ENCODE measurements at places on chromosomes 4 and X.

GRCh38 chr4:183986971-183987946 lies 82.2 kb downstream of the STOX2 start:
- DNase-seq, result no peak

GRCh38 chrX:134002921-134003615 lies 17.7 kb upstream of the GPC3 start:
- DNase-seq, result no peak

DNA sequence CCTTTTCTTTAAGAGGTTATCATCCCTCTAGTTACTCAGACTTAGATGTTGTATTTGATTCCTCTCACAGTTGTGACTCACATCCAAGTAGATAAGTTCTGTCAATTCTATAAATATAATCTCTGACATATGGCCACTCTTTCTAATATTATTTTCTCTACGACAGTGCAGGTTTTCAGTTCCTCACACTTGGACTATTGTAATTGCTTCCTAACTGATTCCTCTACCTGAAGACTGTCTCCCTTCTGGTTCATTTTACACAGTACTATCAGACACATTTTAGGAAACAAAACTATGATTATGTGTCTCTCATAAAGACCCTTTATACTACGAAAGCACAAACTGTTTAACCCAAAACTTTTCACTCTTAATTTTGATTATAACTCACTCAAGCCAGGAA lies 31.3 kb upstream of the GNRHR start:
- DNase-seq, result no peak

GRCh38 chrX:17527922-17528321 lies 152.9 kb downstream of the NHS start:
- DNase-seq, result no peak

DNA sequence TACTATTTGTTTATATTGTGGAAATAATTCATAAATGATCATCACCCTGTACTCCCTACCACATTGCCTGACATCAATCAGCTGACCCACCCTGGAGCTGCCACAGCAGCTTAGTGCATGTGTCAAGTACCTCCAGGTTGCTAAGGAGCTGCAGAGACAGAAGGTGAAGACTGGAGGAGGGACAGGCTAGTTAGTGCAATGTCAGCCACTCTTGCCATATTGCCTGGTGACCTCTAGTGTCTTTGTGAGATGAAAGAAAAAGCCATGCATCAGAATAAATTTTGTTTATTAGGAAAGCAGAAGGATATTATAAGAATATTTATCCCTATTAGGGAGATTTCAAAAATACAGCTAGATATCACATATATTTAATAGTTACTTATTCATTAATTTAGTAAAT lies 243.9 kb upstream of the FAT4 start:
- no peak for DNase-seq

GRCh38 chrX:129786210-129786651 lies 6.5 kb downstream of the SASH3 start:
- no peak for DNase-seq

DNA sequence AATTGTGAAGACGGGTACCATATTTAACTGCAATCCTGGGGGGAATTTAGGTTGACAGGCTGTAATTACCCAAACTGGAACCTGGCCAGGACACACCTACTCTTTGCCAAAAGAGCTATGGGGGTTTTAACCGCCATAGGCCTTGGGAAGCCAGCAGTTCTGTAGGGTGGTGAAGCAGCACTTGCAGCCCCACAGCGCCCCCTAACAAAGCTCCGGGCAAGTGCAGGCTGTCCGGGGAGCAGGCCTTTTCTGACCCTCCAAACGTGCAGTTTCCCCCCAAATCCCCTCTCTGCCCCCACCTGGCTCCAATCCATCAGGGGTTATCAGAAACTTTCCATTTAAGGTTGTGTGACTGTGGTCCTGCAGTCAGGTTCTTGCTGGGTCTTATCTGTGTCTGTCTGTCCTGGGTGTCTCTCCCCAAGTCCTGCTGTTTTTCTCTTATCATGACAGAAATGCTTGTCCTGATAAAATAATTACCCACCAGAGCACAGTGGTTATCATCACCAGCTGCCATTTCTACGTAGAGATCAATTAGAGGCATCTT lies 350.9 kb downstream of the MID1IP1 start:
- DNase-seq, result no peak

DNA sequence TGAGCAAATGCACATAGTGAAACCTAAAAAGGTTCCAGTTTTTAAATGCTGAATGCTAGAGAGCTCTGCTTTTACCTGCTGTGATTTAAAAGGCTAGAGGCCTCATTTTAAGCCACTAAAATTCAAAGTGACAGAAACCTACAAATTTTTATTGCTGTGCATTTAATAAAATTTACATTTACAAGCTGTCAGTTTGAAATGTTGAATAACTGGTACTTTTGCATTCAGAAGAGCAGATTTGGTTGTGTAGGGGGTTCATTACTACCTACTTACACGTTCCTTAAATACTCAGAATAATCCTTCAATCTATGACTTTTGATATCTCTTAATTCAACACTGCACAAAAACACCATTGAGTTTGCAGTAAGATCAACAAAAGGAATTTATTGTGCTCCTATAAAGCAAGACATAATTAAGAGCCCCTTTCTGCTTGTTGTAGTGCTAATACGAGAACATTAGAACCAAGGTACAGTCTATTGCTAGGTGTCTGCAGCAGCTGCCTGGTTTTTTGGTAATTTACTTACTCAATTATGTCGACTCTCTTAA lies 27.9 kb downstream of the NKX3-2 start:
- DNase-seq, result no peak

DNA sequence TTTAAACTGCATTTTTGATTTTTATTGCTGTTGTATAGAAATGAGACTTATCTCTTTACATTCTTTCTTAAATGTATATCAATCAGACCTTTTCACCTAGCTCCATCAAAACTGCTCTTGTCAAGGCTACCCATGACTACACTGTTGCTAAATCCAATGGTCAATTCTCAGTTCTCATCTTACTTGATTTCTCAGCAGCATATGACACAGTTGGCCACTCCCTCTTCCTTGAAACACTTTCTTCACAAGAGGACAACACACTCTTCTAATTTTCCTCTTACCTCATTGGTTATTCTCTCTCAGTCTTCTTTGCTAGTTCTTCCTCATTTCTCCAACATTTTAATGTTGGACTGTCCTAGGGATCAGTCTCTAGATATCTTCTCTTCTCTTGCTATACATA lies 94.1 kb upstream of the CITED1 start:
- no peak for DNase-seq

GRCh38 chr4:70855464-70855863 lies 15.8 kb upstream of the GRSF1 start:
- no peak for DNase-seq
